ENCODE measurements at places on chromosomes 5 and 9.

GRCh38 chr5:80516826-80517225 lies 28.9 kb downstream of the FAM151B start:
- DNase-seq: no peak

GRCh38 chr9:33082128-33082527 lies 5.7 kb upstream of the SMU1 start:
- no peak for DNase-seq

GRCh38 chr5:23648656-23649055 lies 141.2 kb downstream of the PRDM9 start:
- no peak for DNase-seq

DNA sequence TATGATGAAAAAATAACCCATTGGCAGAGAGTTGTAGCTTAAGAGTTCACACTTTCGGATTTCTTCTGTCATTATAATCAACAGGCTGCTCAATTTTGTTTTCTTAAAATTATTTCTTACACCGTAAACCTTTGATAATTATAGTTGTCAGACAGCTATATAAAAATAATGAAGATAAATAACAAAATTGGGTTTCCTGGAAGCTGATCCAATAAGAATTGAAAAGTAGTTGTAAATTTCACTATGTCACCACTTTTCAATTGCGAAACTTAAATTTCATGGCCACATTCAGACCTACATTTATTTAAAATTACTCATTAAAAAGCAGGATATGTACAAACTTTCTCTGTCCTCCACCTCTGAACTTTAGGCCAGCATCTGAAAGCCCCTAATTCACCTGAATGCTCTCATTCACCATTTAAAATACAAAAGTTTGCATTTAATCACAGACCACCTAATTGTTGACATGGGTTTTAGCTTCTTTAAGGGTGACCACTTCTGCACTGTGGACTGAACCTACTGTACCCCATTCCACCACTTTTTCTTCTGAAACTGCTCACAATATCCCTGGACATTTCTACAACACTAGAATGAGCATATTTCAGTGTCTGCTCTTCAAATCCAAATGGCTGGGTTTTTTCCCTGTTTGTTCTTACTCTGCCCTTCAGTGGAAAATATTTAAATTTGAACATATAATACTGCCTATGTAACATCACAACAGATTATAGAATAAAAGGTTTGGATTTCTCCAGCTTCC lies 680 bp downstream of the SELENOP start:
- no peak for DNase-seq

GRCh38 chr9:114869845-114870244 lies 60.5 kb downstream of the TNFSF8 start:
- no peak for DNase-seq

- no peak for DNase-seq
Measured at GRCh38 chr9:18045326-18045725, 428.6 kb upstream of the ADAMTSL1 start.

GRCh38 chr9:116208417-116209232 lies 55.0 kb downstream of the PAPPA start:
- no peak for DNase-seq

GRCh38 chr9:89236955-89237573 lies 58.4 kb upstream of the SHC3 start:
- DNase-seq: no peak

Measured in urinary bladder (tissue), 4 donors.